Thyroid gland (tissue), 4 donors: ENCODE measurements at places on chromosomes 2 and 18. TPM values are rescaled to one million over a fixed set of nuclear protein-coding genes. Genes with fewer than 3 reads are reported as not detected.

Gene CKAP2L
- total RNA-seq = 0.22 TPM

Gene CCNT2
- 40.1 TPM for total RNA-seq

Gene MAP3K19
- not detected for total RNA-seq

Gene CARF
- 30.9 TPM for total RNA-seq

Gene IL36G
- total RNA-seq = not detected

Gene GPR17
- not detected for total RNA-seq

Gene SRBD1
- total RNA-seq = 33.3 TPM

Gene ALK
- 0.08 TPM for total RNA-seq

DNA sequence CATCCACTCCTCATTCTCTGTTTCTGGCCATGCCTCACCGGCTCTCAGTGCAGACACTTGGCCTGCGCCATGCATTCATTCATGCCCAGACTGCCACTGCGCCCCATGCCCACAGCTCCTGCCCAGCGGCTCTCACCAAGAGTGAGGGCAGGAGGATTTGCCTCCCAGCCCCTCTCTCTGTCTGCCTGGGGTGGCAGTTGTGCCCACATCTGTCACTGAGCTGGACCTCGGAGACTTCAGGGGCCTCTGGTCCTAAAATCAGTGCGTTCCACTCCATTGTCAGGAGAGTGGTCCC, 75.1 kb downstream of the CIB4 start:
- H3K27ac ChIP-seq = no peak overlapping the region
- no peaks in the 10 kb centered on the region for H3K27me3 ChIP-seq
- peaks cover 17% of the 10 kb centered on the region for H3K4me1 ChIP-seq
- H3K4me3 ChIP-seq = no peak overlapping the region
- H3K36me3 ChIP-seq = no peaks in the 10 kb centered on the region

DNA sequence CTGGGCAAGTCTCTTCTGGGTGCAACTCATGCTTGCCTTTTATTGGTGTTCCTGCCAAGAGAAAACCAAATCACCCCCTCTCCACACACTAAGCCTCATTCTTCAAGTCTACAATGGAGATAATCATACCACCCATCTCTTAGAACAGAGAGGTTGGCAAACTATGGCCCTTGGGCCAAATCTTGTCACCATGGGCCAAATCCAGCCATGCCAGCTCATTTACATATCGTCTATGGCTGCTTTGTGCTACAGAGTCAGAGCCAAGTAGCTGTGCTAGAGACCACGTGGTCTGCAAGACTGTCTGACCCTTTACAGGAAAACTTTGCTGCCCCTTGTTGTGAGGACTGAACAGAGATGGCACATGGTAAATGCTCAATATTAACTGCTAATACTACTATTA, 270.3 kb upstream of the PARD3B start:
- no peak overlapping the region for H3K27ac ChIP-seq
- no peaks in the 10 kb centered on the region for H3K36me3 ChIP-seq
- H3K4me3 ChIP-seq = no peak overlapping the region
- no peak for DNase-seq
- H3K27me3 ChIP-seq = no peaks in the 10 kb centered on the region

GRCh38 chr2:95260028-95261023, 13.9 kb upstream of the PROM2 start:
- no peak overlapping the region for H3K27ac ChIP-seq
- no peaks in the 10 kb centered on the region for H3K4me1 ChIP-seq
- H3K27me3 ChIP-seq = no peaks in the 10 kb centered on the region
- no peak overlapping the region for H3K4me3 ChIP-seq

DNA sequence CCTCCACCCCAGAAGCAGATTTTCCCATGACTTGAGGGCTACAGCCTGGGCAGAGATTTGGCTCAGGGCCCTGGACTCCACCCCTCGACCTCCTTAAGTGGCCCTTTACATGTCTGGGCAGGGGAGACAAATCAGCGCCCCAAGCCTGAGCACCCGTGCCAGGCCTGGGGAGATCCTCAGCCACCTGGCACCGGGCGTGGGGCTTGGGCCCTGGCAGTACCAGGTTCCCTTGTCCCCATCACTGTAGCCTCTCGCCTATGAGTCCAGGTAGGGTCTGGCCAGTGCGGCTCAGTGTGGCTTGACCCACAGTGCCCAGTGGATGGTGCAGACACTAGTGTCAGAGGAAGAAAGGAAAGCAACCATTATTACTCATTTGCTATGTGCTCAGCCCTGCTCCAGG, 22.0 kb upstream of the DNMT3A start:
- H3K27ac ChIP-seq = no peak overlapping the region
- no peak for DNase-seq
- no peak overlapping the region for H3K4me3 ChIP-seq
- no peaks in the 10 kb centered on the region for H3K4me1 ChIP-seq
- H3K27me3 ChIP-seq = no peaks in the 10 kb centered on the region

GRCh38 chr2:14081521-14081920, 551.0 kb upstream of the LRATD1 start:
- H3K27ac ChIP-seq = no peak overlapping the region
- H3K36me3 ChIP-seq = no peaks in the 10 kb centered on the region
- DNase-seq = no peak
- H3K4me3 ChIP-seq = no peak overlapping the region

DNA sequence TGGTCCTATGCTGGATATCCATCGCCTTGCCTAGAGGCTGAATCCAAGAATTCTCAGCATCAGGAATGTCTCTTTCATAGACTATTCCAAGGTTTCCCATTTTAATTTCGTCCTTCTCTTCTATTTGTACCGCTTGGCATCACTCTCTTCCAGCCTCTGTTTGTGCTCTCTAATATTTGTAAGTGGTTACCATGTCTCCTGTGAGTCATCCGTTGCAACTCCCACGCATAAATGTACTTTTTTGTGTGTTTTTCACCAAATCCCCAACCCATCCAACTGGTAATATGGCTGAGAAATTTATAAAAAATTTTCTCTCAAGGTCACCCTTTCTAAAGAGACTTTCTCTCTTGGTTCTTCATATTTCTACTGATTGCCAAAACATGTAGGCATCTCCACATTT, 21.8 kb downstream of the COLEC12 start:
- no peaks in the 10 kb centered on the region for H3K4me1 ChIP-seq
- H3K36me3 ChIP-seq = no peaks in the 10 kb centered on the region
- no peaks in the 10 kb centered on the region for H3K27me3 ChIP-seq
- H3K27ac ChIP-seq = peak overlapping the region; percentile 20
- H3K4me3 ChIP-seq = no peak overlapping the region

DNA sequence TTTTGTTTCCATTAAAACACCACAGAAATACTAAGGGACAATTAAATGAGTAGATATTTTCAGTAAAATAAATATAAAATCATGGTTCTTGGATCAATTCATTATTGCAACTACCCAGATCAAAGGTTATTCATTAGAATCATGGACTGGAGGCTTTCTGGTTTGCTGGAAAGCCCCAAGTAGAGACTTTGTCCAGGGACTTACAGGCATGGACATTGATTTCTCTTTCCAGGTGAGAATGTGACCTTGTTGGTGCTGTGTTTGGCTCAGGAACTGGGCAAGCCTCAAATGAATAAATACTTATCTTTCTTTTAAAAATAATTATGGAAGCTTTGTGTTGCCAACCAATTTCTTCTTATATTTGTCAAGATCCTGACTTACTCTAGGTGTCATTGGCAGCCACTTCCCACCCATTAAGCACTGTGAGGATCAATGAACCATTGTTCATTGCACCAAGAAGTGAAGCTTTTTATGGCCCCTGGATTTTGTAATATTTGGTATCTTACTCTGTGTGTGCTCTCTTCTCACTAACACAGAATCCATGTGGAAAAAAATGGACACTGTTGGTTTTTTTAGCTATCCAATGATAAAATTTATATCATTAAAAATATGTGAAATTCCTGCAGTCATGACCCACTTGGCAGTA, 205.8 kb upstream of the NRXN1 start:
- H3K27ac ChIP-seq = no peak overlapping the region
- no peaks in the 10 kb centered on the region for H3K36me3 ChIP-seq
- no peaks in the 10 kb centered on the region for H3K4me1 ChIP-seq
- H3K4me3 ChIP-seq = no peak overlapping the region
- no peak for DNase-seq

GRCh38 chr2:20618468-20618885, 32.4 kb downstream of the HS1BP3 start:
- H3K27ac ChIP-seq = peak overlapping the region; percentile 100
- no peaks in the 10 kb centered on the region for H3K27me3 ChIP-seq
- H3K4me3 ChIP-seq = no peak overlapping the region

GRCh38 chr2:226932443-226932842, 96.6 kb downstream of the RHBDD1 start:
- DNase-seq = no peak
- no peak overlapping the region for H3K4me3 ChIP-seq
- no peaks in the 10 kb centered on the region for H3K4me1 ChIP-seq

DNA sequence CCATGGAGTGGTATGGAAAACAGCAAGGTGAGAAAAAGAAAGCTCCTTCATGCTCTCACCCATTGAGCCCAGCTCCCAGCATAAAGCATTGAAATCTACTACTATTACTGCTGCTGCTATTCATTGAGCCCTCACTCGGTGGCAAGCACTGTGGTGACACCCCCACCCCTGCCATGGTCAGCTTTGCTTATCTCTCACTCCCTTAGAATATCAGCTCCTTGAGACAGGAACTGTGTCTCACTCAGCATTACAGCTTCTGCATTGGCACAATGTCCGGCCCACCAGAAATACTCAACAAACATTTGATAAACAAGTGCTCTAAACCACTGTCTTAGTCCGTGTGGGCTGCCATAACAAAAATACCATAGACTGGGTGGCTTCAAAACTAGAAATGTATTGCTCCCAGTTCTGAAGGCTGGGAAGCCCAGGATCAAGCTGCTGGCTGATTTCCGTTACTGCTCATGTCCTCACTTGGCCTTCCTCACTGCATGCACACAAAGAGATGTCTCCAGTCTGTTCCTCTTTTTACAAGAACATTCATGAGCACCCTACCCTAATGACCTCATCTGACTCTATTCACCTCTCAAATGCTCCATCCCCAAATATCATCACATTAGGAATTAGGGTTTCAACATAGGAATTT, 116.3 kb downstream of the ZBTB7C start:
- DNase-seq = no peak
- no peak overlapping the region for H3K4me3 ChIP-seq
- H3K27me3 ChIP-seq = no peaks in the 10 kb centered on the region
- H3K27ac ChIP-seq = no peak overlapping the region
- H3K36me3 ChIP-seq = no peaks in the 10 kb centered on the region
- peaks cover 7% of the 10 kb centered on the region for H3K4me1 ChIP-seq

GRCh38 chr18:80022613-80023012, 11.6 kb upstream of the RBFA start:
- H3K4me3 ChIP-seq = no peak overlapping the region
- H3K4me1 ChIP-seq = no peaks in the 10 kb centered on the region
- DNase-seq = no peak
- H3K27me3 ChIP-seq = no peaks in the 10 kb centered on the region
- H3K27ac ChIP-seq = no peak overlapping the region

- H3K36me3 ChIP-seq = no peaks in the 10 kb centered on the region
- peaks cover 32% of the 10 kb centered on the region for H3K4me1 ChIP-seq
- peak overlapping the region; percentile 60 for H3K27ac ChIP-seq
- DNase-seq = peak; percentile 80
These were observed 23.9 kb downstream of the PECR start for GRCh38 chr2:216057688-216058193.

DNA sequence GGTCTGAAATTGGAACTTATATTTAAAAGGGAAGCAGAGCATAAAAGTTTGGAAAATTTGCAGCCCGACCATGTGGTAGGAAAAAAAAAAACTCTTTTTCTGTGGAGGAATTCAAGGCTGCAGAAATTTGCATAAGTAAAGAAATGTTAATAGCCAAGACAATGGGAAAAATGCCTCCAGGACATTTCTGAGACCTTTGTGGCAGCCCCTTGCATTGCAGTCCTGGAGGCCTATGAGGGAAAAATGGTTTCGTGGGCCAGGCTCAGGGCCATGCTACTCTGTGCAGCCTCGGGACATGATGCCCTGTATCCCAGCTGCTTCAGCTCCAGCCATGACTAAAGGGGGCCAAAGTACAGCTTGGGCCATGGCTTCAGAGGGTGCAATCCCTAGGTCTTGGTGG, 71.9 kb upstream of the SLC16A14 start:
- H3K27me3 ChIP-seq = no peaks in the 10 kb centered on the region
- no peak overlapping the region for H3K27ac ChIP-seq
- H3K4me3 ChIP-seq = no peak overlapping the region
- H3K4me1 ChIP-seq = no peaks in the 10 kb centered on the region

- no peak overlapping the region for H3K27ac ChIP-seq
- no peaks in the 10 kb centered on the region for H3K4me1 ChIP-seq
- no peaks in the 10 kb centered on the region for H3K27me3 ChIP-seq
- no peak for DNase-seq
- no peak overlapping the region for H3K4me3 ChIP-seq
- no peaks in the 10 kb centered on the region for H3K36me3 ChIP-seq
These were observed 45.9 kb downstream of the MARCO start for GRCh38 chr2:118987886-118988285.

DNA sequence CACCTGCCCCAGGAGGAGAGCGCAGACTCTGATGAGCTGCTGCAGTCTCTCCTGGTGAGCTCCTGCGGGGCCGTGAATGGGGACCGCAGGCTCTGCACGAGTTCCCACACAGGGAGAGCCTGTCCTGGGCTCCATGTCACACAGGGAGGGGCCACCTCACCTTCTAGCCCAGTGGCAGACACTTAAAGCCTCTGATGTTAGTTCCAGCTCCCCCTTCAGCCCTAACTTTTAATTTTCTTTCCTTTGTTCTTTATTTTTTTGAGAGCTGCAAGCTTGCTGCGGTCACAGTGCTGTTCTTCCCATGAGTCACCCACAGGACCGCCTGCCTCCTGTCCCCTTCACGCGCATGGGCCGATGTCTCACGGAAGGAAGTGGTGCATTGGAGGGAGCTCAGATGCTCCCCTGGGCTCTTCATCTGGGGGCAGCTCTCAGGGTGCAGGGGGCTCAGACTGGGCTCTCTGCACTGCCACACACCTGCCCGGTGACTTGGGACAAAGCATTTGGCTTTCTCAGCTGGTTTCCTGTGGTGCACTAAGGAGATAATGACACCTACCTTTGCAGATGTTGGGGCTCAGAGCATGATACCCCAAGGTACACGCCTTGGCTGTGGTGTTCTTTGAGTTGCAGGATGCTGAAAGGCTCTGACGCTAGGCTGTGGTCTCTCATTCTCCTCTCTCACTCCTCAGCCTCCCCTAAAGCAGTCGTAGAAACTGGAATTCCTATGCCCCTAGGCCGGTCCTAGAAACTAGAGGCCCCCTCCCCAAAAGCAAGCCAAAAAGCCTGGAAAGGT, 37.2 kb upstream of the PXDN start:
- H3K36me3 ChIP-seq = no peaks in the 10 kb centered on the region
- H3K4me1 ChIP-seq = no peaks in the 10 kb centered on the region
- no peaks in the 10 kb centered on the region for H3K27me3 ChIP-seq
- H3K27ac ChIP-seq = no peak overlapping the region
- DNase-seq = no peak
- no peak overlapping the region for H3K4me3 ChIP-seq

DNA sequence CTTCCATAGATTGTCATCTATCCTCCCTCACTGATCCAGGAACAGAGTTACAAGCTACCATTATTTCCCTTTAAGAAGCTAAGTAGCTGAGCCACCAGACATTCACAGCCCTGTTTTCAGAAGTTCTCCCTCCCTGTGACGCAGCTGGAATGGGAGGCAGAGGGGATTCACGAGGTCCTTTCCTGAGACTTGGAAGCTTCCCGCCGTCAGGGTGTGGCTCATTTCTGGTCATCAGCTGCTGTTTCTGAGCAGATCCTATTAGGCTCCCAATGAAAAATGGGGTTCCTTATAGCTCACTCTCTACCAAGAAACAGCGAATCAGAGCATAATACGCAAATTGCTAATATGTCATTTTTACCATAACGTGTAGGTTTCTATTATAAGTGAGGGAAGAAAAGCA, 559.3 kb upstream of the ID2 start:
- H3K36me3 ChIP-seq = no peaks in the 10 kb centered on the region
- peak overlapping the region; percentile 43 for H3K27ac ChIP-seq
- no peak overlapping the region for H3K4me3 ChIP-seq
- peak; percentile 24 for DNase-seq
